ENCODE measurements at places on chromosomes 13 and 19. TPM values are rescaled to one million over a fixed set of nuclear protein-coding genes. Genes with fewer than 3 reads are reported as not detected.

DNA sequence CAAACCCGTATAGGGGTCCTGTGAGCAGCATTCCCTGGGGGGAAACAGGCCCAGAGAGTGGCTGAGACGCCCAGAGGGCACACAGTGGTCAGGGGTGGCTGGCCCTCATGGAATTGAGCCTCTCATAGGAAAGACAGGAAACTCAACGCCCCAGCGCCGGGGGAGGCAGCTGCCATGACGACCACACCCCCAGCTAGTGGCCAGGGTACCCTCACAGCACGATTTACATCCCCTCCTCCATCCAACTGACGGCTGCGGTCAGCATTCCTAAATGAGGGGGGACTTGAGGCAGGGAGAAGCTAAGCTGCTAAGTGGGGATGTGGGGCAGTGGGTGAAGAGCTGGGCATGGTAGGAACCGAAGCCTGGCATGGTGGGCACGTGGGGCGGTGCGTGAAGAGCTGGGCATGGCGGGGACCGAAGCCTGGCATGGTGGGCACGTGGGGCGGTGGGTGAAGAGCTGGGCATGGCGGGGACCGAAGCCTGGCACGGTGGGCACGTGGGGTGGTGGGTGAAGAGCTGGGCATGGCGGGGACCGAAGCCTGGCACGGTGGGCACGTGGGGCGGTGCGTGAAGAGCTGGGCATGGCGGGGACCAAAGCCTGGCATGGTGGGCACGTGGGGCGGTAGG, 10.0 kb downstream of the MED16 start:
- H3K4me1 ChIP-seq = no peaks in the 10 kb centered on the region
- no peak overlapping the region for H3K4me3 ChIP-seq
- H3K27ac ChIP-seq = no peak overlapping the region

The CD33 gene
- not detected for total RNA-seq

- H3K4me3 ChIP-seq = no peak overlapping the region
- no peaks in the 10 kb centered on the region for H3K4me1 ChIP-seq
- no peak for DNase-seq
- no peak overlapping the region for H3K27ac ChIP-seq
- H3K36me3 ChIP-seq = peaks cover 5% of the 10 kb centered on the region
- H3K27me3 ChIP-seq = no peaks in the 10 kb centered on the region
These were observed 13.8 kb upstream of the NPAS1 start for GRCh38 chr19:47005873-47006272.

The FGF9 gene
- total RNA-seq = 20.9 TPM

The ASF1B gene
- total RNA-seq = 8.4 TPM

- peak overlapping the region; percentile 56 for H3K27ac ChIP-seq
- DNase-seq = no peak
- H3K36me3 ChIP-seq = peaks cover 7% of the 10 kb centered on the region
These were observed 8.8 kb upstream of the CD22 start for GRCh38 chr19:35320065-35320713.
